ENCODE measurements at places on chromosomes 5 and 9.

DNA sequence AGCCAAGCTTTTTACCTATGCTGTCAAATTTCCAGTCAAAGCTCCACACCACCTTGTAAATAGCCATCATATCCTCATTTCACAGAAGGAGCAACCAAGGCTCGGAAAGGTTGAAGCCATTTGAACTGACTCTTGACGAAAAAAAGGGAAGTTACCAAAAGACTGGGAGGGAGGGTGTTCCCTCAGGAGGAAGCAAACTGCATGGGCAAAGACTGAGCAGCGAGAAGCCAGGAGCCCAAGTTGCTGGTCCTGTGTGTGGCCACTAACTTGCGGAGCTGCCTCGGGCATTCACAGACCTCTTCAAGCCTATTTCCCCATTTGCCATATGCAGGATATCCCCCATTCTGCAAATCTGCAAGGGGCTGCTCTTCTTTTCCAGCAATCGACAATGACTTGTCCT, 37.4 kb downstream of the TTLL11 start:
- DNase-seq: no peak

DNA sequence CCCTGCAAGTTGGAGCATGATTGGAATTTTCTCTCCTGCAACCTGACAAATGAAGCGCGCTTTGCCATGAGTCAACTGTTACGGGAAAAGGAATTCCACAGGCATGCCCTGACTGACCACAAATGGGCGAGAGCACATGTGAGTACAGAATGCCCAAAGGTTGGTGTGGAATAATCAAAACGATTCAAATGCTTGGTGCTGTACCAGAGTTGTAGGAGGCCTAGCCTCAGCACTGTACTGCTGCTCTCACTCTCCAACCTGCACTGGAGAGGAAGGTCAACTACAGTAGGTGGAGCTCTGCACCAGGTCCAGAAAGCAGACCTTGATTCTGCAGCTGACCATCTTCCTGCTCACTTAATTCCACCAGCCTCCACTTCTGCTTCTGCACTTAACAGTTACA, 406.9 kb upstream of the ACTBL2 start:
- DNase-seq: no peak

DNA sequence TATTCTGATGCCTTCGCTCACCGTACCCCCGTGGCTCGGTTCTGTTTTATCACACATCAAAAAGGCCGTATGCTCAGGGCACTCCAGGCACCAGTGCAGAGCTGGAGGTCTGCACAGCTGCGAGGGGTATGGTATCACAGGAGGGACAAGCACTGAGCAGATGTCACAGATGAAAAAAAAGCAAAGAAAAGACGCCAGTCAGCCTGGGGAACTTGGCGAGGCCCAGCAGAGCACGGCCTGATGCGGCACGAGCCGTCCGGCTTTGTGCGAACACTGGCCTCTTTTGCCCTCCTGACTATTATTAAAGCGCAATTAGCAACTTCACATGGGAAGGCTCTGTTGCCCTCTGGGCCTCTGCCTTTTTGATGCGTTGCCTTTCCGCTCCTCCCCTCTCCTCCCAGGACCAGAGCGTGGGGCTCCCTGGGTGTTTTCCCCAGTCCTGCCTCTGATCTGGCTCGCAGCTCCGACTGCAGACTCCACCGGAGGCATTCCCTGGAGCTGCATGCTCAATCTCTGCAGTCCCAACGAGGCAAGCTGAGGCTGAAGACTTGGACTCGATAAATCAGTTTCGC, 44.4 kb downstream of the AK8 start:
- no peak for DNase-seq

GRCh38 chr9:92297611-92298010, 4.1 kb upstream of the IARS1 start:
- no peak for DNase-seq

DNA sequence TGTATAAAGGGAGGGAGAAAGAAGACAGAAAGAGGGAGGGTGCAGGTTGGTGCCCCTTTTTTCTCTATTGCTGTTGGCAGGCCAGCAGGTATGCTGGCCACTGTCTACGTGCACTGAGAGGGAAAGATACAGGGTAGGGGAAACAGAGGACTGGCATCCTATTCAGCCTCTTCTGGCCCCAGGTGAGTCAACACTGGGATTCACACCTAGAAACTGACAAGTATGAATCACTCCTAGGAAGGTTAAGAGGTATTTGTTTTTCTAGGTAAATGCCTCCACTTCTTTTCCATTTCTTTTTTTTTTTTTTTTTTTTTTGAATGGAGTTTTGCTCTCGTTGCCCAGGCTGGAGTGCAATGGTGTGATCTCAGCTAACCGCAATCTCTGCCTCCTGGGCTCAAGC, 2.8 kb upstream of the UBAP1 start:
- no peak for DNase-seq

GRCh38 chr5:54095969-54096368, 214.4 kb downstream of the ARL15 start:
- no peak for DNase-seq

DNA sequence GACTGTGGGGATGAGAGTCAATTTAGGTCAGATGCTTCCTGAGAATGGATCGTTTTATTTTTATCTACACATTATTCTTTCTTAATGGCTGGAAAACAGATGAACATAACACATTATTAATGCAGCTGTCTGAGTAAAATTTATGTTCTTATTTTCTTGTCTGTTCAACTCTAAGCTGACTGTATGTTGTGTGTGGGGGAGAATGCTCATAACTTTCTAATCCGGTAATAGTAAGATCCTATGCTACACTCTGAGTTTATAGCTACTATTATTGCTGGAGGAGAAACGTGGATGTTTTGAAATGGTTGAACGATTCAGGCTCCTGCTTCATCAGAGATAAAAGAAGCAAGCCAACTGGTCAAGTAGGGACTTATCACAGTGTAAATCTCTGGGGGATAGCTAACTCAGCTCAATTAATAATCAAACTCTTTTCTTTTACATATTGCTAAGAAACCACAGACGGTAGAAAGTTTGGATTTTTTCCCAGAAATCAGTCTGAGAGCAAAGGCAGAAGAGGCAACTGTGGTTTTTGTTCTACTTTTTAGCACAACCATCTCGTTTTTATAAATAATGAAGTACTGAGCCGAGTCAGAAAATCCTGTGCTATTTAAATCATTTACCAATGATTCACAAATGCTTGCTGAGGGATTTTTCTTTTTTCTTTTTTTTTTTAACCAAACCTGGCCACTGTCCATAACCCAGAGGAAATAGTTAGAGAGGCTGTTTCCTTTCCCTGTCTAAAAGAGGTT, 265.0 kb upstream of the FAM174A start:
- DNase-seq: no peak

DNA sequence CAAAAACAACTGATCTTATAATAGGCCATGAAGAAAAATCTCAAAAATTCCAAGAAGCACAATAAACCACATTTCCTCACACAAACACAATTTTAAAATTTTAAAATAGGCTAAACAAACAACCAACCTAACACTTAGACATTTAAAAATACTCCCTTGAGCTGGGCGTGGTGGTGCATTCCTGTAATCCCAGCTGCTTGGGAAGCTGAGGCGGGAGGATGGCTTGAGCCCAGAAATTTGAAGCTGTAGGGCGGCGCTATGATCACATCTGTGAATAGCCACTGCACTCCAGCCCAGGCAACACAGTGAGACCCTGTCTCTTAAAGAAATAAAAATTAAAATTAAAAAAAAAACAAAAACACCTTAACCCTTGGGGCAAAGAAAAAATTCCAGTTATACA, 36.9 kb upstream of the TESK1 start:
- no peak for DNase-seq

DNA sequence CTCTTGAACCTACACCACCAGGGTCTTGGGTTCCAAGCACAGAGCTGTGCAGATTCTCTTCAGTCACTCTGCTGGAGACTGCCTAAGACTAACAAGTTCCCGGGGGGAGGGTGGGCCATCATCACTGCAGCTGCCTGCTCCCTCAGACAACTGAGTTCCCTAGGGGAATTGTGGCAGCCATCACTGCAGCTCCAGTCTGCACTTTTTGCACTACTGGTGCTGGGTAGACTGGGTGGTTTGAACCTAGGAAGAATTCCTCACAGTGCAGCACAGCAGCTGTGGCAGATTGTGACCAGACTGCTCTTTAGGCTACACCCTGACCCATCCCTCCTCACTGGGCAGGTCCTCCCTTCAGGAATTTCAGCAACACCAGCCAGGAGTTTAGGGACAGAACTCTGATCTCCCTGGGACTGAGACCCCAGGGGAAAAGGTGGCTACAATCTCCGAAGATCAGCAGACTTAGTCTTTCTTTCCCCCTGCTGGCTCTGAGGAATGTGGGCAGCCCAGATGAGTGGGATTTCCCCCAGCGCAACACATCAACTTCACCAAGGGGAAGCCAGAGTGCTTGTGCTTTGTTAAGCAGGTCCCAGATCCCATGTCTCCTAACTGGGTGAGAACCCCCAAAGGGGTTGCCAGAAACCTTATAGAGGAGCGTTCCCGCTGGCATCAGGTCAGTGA, 30.9 kb upstream of the RGMB start:
- no peak for DNase-seq

DNA sequence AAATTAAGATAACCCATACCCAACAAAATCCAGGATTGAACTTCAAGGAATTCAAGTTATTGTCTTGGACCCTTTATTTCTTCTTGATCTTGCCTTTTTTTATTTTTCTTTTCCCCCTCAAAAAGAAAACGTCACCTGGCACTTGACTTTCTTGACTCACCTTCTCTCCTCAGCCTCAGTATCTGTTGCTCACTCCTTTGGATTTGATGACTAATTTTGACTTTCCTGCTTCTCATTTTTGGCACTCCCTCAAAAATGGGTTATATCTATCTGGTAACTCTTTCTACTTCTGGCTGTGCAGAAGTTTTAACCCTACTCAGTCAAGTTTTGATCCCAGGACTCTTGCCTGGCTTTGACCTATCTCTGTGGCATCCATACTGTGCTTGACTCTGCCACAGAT, 66.6 kb upstream of the SPATA31D4 start:
- DNase-seq: no peak

DNA sequence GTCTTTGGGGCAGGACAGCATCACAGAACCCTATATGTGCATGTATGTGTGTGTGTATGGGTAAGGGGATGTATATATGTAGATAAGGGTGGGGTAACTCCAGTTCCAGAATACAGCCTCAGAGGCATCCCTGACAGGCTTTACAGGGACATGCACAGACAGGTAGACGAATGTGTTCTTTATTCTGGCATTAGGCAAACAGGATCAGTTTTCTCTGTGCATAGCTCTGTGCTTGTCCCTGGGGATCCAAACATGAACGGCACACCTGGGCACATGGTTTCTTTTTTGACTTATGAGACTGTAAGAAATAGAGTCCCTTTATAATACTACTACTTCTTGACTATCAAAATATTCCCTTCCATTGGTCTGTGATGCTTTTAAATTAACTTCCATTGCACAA, 120.6 kb downstream of the TRIO start:
- DNase-seq: no peak

GRCh38 chr5:56346741-56347535, 113.8 kb upstream of the ANKRD55 start:
- DNase-seq: no peak

DNA sequence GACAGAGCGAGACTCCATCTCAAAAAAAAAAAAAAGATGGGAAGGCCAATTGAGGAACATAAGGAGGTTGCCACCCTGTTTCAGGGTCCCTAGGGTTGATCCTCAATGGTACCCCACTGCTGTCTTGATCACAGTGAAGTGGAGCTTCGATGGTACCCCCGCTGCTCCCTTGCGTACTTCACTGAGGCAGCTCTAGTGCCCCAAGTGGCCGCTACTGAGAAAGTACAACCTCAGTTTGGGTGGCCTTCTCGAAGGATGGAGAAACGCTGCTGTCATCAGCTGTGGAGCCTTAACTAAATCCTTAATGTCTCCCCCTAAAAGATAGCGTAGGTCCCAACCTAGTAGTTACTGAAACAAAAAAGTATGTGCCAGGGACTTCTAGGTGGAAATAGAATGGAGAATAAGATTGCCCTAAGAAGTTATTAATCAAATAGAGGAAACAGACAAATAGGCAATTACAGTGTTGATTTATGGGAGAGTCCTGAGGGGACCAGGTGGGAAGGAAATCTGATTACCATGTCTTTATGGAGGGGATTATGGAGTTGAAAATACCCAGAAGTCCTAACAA, 6.3 kb downstream of the TESK1 start:
- DNase-seq: no peak

DNA sequence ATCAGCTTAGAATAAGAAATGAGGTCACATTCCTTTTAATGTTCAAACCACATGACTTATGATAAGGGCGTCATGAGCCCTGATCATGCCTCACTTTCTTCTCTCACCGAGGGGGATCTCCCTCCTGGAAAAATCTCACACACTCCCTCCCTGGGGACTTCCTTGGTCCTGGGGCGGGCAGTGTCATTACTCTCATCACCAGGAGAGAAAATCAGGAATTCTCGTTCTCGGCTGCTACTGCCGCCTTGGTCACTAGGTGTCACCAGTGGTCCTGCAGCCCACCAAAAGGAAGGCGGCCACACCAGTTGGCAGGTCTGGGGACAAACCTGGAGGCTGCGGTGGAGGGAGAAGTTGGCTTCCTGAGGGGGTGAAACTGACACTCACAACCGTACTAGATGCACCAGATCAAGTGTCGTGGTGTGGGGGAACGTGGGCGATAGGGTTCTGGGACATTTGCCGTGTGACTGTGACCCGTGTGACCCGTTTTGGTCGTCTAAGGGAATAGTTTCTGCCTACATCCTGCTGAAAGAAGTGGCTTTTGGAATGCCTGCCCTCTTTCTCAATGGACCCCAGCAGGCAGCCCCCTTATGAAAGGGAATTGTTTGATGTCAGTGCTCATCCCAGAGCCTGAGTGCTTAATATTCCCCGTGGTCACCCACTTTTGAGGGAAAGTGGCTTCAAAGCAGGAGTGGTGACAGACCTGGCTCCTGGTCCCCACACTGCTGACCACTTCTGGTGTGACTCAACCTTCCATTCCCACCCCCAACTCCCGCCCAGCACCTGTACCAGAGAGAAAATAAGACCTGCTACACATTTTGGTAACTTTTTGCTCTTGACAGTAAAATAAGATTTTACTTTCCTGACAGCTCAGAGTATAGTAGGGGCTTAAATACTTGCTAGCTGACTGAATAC, 63.2 kb downstream of the ACER2 start:
- no peak for DNase-seq

DNA sequence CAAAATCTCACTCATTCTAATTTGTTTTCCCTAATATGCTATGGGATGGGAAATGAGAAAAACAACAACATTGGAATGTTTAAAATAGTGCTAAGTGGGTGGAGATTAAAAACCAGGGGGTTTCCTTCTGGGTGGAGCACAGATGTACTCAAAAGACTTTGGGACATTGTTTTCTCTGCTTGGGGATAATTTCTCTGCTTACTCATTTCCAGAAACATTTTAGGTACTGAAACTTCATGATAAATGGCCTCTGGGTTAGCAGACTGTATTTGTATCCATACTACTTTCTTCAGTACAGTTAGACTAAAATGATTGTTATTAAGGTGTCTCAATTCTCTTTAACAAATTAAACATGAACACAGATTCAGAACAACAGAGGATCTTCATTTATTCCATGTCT, 17.4 kb downstream of the ELOVL7 start:
- no peak for DNase-seq

- no peak for DNase-seq
These were observed 2076.0 kb upstream of the CDH9 start for GRCh38 chr5:29114331-29114768.

- no peak for DNase-seq
These were observed 153.2 kb downstream of the FGF10 start for GRCh38 chr5:44236040-44236439.

- no peak for DNase-seq
These were observed 318.3 kb upstream of the IRX4 start for GRCh38 chr5:2201011-2201410.
